ENCODE measurements at places on chromosomes 1 and 21.

DNA sequence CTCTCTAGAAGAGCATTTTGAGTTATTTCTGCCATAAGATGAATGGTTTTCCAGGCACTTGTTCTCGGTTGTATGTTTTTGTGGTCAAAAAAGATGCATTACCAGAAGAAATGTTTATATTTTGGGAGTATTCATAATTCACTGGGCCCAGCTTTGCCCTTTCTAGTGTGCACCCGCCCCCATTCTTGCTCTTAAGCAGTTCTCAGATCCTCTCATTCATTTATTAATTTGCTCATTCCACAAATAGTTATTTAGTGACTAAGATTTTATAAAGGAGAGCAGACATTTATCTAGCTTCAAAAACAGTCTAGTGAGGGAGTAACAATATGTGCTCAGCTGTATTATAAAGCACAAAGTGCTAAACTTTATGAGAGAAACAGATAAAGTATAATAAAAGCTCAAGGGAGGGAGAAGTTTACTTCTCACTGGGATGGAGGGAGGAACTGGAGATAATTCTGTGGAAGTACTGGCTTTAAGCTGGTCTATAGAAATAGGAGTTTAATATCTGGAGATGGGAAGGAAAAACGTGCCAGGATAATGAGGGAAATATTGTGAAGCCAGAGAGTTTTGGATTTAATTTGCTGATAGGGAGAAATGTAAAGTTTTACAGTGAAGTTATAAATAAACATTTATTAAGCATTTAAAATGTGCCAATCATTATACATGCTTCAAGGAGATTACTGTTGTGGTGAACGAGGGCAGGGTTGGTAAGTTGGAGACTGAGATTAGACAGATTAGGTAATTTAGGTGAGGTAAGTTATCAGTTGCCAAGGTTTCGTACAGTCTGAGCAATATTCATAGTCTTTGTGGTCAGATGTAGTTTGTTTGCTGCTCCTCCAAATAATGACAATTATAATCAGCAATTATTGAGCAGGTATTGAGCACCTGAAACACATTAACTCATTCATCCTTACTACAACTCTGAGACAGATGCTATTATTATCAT lies 9.1 kb upstream of the MACF1 start:
- no peak for DNase-seq

DNA sequence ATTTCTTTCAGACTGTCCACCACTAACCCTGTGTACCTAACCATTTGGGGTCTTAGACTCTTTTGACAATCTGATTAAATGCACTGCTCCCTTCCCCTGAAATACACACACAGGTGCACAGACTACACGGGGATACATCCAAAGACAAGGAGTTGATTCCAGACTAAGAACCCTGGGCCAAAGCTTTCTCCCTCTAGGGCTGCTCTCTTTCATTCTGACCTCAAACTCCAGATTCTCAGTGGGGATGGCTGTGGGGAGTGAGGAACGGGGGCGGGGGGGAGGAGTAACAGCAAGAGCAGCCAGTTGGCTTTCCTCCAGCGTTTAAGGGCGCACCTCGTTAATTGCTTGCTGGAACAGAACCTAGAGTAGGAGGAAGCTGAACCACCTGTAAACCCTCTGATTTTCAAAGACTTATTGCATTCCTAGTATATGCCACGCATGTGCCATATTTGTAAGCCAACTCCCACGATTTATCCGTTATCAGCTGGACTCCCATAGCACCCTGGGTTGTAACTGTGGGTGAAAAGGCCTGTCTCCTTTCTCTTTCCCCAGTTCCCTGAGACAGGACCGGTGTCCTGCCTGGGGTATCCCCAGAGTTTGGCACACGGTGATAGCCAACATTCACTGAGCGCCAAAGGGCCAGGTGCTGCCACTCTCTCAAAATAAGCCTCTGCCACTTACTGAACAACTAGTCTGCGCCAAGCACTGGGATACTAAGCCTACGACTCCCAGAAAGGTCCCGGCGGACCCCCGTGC lies 920 bp downstream of the MTHFR start:
- DNase-seq = no peak

DNA sequence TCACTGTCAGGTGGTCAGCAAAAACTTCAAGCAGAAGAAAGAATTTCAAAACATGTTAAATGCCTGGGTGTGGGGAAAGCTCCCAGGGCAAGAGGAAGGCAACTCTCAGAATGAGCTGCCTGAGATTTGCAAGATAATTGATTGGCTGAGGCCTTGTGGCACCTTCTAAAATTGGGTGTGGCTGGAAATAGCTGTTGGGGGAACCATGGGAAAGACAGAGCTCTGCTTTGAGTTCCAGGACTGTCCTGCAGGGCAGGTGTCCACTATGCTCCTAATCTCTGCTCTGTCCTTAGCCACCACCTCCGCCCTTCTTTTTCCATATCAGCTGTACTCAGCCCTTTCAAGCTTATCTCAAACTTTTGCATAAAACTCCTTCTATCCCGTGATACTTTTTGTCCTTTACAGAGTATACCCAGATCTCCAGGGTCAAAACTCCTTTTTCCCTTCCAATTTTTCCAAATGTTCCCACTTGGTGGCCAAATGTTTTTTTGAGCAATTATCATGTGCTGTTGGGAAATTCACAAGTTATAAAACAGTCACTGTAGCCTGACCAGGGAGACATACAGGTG lies 23.8 kb upstream of the PPP2R5A start:
- DNase-seq = no peak

- DNase-seq = no peak
These were observed 23.7 kb upstream of the NFIA start for GRCh38 chr1:61058483-61059245.

DNA sequence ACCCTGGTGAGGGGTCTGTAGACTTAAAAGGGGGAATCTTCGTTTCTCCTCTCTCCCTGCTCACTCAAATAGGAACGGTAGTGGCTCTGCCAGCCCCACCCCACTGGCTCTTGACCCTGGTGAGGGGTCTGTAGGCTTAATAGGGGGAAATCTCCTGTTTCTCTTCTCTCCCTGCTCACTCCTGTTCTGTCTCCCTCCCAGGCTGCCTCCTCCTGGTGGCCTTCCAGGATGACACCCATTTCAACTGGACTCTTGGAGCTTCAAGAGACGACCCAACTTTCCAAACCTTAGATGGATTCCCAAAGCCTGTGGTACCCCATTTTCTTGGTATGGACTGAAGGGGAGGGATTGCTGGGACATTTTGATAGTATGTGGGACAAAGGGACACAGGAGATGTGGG lies 1.4 kb upstream of the EPHB2 start:
- no peak for DNase-seq

DNA sequence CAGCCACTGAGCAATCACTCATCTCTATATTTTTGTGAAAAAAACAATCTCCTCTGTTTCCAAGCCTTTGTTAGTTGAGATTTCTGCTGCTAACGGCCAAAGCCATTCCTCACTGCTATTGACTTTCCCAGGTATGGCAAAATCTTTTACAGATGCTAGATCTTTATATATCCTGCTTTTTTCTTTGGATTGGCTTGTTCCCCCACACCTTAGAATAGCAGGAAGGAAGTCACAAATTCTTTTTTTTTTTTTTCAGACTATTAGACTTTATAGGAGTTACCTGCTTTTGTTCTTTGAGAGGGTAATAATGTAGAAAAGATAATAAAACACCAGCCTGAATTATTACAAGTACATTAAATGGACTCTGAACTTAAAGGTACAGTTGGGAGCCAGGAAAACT lies 24.2 kb downstream of the SYF2 start:
- DNase-seq = no peak

DNA sequence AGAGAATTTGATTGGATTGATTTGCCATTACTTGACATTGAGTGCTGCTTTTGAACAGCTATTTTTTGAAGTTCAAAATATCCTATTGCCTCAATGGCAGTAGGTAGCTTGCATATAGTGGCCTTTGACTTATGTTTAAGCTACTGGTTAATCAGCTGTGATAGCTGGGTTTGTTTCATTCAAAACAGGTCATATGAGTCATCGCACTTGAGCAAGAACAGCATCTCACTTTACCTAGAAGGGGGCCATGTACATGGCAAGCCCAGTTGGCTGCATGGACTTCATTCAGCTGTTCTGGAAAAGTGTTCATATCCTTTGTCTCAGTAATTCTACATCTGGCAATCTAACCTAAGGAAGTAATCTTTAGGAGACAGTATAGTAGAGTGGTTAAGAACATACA lies 29.0 kb upstream of the ARID1A start:
- no peak for DNase-seq

DNA sequence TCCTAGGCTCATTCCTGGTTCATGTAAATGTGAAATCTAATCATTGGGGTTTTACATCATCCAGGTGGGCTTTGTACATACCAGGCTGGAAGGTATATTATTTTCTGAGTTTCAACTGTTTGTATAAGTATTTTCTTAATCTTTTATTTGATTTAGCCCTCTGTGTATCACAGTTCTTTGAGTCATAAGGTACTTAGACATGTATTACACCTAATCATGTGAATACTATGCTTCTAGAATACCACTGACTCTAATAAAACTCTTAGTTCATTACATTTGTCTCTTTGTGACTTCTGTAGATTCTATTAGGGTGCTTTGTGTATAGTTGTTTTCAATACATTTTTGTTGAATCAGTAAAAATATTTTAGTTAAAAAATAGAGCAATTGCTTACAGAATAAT lies 92.8 kb downstream of the ZFYVE9 start:
- no peak for DNase-seq

DNA sequence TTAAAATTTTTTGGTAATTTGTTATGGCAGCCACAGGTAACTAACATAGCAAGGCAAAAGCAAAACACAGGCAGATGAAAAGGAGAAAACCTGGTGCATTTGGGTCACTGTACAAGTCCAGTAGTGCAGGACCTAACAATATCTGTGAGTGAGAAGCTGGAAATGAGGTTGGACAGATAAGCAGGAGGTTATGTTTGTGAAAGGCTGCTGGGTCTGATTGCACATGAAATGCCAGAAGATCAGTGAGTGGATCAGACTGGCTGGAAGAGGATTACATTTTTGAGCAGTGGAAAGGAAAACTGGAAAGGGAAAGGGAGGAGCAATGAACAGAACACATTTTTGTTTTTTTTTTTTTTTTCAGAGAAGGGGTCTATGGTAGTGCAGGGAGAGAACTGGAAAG lies 73.6 kb downstream of the CYYR1 start:
- DNase-seq = no peak
